Esophagus squamous epithelium (tissue), 5 donors: ENCODE measurements at places on chromosomes 2 and 18.

DNA sequence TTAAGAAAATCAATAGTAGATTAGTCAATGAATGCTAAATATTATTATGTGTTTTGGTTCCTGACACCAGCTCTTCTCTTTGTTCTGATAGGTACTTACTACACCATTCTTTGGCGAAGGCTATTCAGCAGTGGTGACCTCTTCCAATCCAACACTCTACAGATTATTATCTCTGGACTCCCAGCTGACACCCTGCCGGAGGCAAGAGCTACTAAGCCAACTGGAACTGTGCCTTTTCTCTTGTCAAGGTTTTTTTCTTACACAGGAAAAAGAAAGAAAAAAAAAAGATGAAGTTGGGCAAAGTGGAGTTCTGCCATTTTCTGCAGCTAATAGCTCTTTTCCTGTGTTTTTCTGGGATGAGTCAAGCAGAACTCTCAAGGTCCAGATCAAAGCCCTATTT is 11.7 kb downstream of the CDH7 start:
- no peak for DNase-seq
- H3K4me1 ChIP-seq, result no peaks in the 10 kb centered on the region
- no peak overlapping the region for H3K27ac ChIP-seq
- no peaks in the 10 kb centered on the region for H3K36me3 ChIP-seq
- H3K27me3 ChIP-seq, result no peaks in the 10 kb centered on the region

DNA sequence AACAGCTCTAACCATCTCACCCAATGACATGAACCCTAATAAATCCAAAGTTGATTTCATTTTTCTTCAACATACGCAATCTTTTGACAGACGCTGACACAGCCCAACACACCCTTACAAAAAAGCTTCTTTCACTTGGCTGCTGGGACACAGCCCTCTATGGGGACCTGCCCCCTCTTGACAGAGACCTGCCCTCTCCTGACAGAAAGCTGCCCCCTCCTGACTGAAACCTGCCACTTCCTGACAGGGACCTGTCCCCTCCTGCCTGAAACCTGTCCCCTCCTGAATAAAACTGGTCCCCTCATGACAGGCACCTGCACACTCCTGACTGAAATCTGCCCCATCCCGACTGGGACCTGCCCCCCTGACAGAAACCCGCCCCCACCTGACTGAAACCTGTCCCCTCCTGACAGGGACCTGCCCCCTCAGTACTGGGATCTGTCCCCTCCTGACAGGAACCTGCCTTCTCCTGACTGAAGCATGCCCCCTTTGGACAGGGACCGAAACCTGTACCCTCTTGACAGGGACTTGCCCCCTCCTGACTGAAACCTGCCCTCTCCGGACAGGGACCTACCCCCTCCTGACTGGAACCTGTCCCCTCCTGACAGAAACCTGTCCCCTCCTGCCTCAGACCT is 87.9 kb downstream of the PXDN start:
- peaks cover 32% of the 10 kb centered on the region for H3K4me1 ChIP-seq
- DNase-seq, result no peak
- peaks cover 17% of the 10 kb centered on the region for H3K36me3 ChIP-seq
- no peak overlapping the region for H3K27ac ChIP-seq
- H3K27me3 ChIP-seq, result no peaks in the 10 kb centered on the region

GRCh38 chr2:78541451-78542267 is 483.8 kb upstream of the REG3G start:
- no peak overlapping the region for H3K4me3 ChIP-seq
- H3K4me1 ChIP-seq, result no peaks in the 10 kb centered on the region
- no peaks in the 10 kb centered on the region for H3K27me3 ChIP-seq
- H3K27ac ChIP-seq, result no peak overlapping the region

GRCh38 chr18:54529444-54529843 is 61.6 kb upstream of the DYNAP start:
- no peaks in the 10 kb centered on the region for H3K27me3 ChIP-seq
- H3K36me3 ChIP-seq, result no peaks in the 10 kb centered on the region
- no peak for DNase-seq

- no peaks in the 10 kb centered on the region for H3K27me3 ChIP-seq
- no peak overlapping the region for H3K4me3 ChIP-seq
- H3K4me1 ChIP-seq, result no peaks in the 10 kb centered on the region
Observed at GRCh38 chr2:42386682-42387081, 25.7 kb upstream of the COX7A2L start.

GRCh38 chr2:238225911-238226697 is 13.7 kb downstream of the HES6 start:
- H3K4me3 ChIP-seq, result no peak overlapping the region
- no peak overlapping the region for H3K27ac ChIP-seq
- peaks cover 20% of the 10 kb centered on the region for H3K4me1 ChIP-seq

DNA sequence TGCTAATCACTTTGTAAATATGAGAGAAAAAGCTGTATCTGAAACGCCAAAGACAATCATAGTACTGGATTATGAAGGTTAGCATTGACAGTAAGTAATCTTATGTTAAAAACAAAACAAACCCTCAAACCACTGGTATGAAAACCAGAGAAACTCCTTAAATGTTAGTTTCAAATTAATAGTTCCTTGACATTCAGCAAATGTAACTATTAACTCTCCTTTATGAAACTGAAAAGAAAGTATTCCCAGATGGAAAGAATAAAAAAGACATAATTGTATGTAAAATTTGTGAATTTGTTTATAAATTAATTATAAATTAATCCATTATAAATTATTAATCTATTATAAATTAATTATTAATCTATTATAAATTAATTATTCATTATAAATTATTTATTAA is 12.3 kb downstream of the FASTKD1 start:
- no peak overlapping the region for H3K4me3 ChIP-seq
- no peak for DNase-seq
- no peak overlapping the region for H3K27ac ChIP-seq
- H3K27me3 ChIP-seq, result no peaks in the 10 kb centered on the region
- no peaks in the 10 kb centered on the region for H3K36me3 ChIP-seq

DNA sequence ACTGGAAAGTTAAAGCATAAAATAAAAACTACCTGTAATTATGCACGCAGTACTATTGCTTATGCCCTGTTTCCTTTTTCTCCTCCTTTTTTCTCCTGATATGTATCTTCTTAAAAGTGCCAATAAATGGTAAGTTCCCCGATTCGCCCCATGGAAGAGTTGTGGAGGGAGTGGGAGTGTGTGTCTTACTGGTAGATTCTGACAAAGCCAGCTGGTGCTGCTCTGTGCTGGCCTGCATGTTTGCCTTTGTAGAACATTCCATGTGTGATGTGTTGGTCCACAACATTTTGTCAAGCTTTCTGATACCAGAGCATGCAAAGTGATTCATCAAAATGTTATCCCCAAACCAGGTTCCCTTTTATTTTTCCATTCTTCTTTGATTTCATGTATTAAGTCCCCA is 356.9 kb upstream of the RAB12 start:
- DNase-seq, result no peak
- no peak overlapping the region for H3K27ac ChIP-seq
- peaks cover 9% of the 10 kb centered on the region for H3K36me3 ChIP-seq
- no peak overlapping the region for H3K4me3 ChIP-seq
- no peaks in the 10 kb centered on the region for H3K4me1 ChIP-seq
- H3K27me3 ChIP-seq, result no peaks in the 10 kb centered on the region

DNA sequence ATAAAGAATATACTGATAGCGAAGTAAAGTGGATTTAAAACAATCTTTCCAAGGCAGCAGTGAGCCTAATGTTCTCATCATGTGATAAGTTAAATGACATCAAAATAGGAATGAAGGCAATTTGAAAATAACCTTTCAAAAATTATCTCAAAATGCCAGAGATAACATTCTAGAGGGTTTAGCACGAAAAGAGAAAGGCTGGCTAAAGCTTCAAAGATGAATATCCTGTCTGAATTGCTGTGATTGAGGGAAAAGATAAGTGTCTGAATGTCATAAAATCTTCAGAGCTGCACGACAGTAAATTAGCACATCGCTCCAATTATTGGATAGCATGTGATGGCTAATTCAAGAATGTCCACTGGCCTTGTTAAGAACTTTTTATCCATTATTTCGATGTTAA is 159.3 kb downstream of the PID1 start:
- H3K4me1 ChIP-seq, result no peaks in the 10 kb centered on the region
- no peak overlapping the region for H3K27ac ChIP-seq
- H3K4me3 ChIP-seq, result no peak overlapping the region
- no peaks in the 10 kb centered on the region for H3K27me3 ChIP-seq
- H3K36me3 ChIP-seq, result no peaks in the 10 kb centered on the region

DNA sequence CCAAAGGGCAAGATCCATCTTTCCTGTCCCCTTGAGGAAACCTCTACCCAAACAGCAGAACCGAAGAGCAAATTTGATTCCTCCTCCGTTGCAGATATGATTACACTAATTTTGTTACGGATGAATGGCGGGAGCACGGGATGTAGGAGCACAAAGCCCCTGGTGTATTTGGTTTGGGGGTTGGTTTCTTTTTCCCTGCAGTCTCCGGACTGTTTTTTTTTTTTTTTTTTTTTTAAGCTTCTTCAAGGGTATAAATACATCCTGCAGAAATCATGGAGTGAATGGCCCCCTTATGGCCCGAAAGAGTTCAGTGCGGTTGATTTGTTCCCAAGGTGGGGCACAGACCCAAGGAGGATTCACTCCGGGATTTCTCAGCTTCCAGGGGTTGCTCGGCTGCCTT is 135.3 kb upstream of the SH3BP4 start:
- no peaks in the 10 kb centered on the region for H3K36me3 ChIP-seq
- H3K4me3 ChIP-seq, result no peak overlapping the region
- no peaks in the 10 kb centered on the region for H3K27me3 ChIP-seq
- no peak for DNase-seq
- no peaks in the 10 kb centered on the region for H3K4me1 ChIP-seq
- H3K27ac ChIP-seq, result no peak overlapping the region

DNA sequence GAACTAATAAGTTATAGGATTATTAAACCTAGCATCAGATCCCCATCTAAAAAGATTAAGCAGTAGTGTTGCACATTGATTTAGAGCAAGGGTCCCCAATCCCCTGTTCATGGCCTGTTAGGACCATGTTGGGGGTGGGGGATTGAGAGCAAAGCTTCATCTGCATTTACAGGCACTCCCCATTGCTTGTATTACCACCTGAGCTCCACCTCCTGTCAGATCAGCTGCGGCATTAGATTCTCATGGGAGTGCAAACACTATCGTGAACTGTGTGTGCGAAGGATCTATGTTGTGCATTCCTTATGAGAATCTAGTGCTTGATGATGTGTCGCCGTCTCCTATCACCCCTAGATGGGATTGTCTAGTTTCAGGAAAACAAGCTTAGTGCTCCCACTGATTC is 18.4 kb upstream of the PSD4 start:
- H3K4me3 ChIP-seq, result no peak overlapping the region
- H3K4me1 ChIP-seq, result peaks cover 6% of the 10 kb centered on the region
- DNase-seq, result no peak
